G401 (cell line): ENCODE measurements at places on chromosomes 12 and 14. TPM values are rescaled to one million over a fixed set of nuclear protein-coding genes. Genes with fewer than 3 reads are reported as not detected.

Gene TPH2
- not detected in 2 replicates for total RNA-seq

Gene PLEKHG7
- not detected in 2 replicates for total RNA-seq

Gene CTSG
- total RNA-seq, result not detected in 2 replicates

Gene GPRC5A
- total RNA-seq, result 22.8 and 23.8 TPM in 2 replicates

Gene GPR135
- 0.06 and 0.71 TPM in 2 replicates for total RNA-seq

Gene RNASE7
- total RNA-seq, result not detected in 2 replicates
